ENCODE measurements at places on chromosomes 12 and 14.

GRCh38 chr12:79558924-79559469, 131.8 kb downstream of the PAWR start:
- DNase-seq = no peak

GRCh38 chr12:116880817-116881324, 370 bp downstream of the HRK start:
- DNase-seq = peak; percentile 25

DNA sequence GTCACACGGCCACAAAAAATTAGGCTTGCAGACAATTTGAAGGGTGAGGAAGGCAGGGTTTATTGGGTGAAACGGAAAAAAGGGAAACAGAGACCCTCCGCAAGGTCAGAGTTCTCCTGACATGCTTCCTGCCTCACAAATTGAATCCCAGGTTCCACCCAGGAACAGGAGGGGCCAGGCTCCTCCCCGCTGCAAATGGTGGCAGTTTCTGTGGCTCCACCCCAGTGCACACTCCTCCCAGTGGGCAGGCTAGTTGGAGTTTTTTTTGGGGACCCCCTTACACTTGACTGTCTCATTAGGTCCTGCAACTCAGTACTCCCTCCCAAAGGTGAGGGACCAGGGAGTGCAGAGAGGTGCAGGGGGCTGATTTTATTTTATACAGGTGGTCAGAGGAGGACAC, 39.4 kb upstream of the PPP1CC start:
- no peak for DNase-seq

GRCh38 chr14:78228702-78229327, 58.6 kb downstream of the NRXN3 start:
- no peak for DNase-seq

GRCh38 chr14:75295061-75295461, 16.4 kb downstream of the FOS start:
- DNase-seq = peak; percentile 57

DNA sequence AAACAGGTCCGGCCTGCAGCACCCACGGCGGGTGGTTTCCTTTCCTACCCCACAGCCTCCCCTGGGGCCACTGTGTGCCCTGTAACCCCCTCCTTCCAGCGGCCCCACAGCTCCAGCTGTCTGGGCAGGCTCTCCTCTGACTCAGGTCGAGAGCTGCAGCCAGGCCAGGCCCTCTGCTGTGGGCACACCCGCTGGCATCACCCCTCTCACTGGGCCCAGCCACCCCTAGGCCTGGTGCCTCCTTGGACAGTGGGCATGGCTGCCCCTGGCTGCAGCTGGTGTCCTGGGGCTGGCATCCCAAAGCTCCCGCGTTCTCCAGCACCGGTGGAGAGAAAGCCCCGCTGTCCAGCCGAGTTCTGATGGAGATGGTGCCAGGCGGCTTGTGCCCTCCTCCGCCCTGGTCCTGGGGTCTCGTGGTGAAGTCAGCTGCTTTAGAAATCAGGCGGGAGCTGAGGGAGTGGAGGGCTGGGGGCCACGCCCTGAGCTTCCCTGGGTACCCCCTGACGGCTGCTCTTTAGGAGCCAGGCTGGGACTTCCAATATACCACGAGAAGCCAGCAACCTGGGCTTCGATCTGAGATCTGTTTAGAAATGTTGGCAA, 114.9 kb downstream of the KIF26A start:
- DNase-seq = no peak

DNA sequence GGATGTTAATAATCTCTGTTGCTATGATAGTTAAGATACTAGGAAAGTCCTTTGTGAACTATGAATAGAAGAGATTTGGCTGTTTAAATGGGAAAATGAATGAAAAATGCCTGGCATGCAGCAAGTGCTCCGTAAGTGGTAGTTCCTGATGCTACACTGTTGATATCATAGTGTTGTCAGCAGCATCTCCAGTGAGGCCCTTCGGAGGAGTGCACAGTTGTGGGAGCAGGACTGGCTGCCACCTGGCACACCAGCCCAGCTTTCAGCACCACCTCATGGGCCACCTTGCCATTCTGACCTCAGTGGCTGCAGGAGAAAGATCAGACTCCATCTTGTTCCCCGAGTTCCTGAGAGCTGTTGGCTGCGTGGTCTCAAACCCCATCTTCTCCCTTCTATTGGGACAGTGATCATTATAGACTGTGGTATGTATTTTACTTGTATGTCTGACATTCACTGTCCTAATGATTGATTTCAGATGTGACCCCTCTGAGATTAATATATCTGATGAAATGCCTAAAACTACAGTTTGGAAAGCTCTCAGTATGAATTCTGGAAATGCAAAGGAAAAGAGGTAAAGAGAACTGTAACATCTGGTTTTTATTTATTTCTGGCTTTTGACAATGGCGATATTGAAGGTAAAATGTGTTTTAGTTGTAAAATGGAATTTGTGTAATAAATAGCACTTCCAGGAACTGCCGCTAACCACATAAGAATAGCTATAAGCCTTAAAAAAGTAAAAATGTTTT, 80.9 kb downstream of the SLC4A8 start:
- no peak for DNase-seq

GRCh38 chr12:106248312-106248845, 559 bp upstream of the CKAP4 start:
- DNase-seq = peak; percentile 67

GRCh38 chr14:94001501-94002396, 4.6 kb downstream of the CCDC197 start:
- DNase-seq = peak; percentile 37

- DNase-seq = no peak
These were observed 20.1 kb downstream of the TPCN1 start for GRCh38 chr12:113241191-113242025.

GRCh38 chr12:104055686-104056388, 5.8 kb upstream of the GLT8D2 start:
- peak; percentile 79 for DNase-seq

GRCh38 chr12:104003596-104003995, 37.9 kb downstream of the TDG start:
- DNase-seq = no peak

DNA sequence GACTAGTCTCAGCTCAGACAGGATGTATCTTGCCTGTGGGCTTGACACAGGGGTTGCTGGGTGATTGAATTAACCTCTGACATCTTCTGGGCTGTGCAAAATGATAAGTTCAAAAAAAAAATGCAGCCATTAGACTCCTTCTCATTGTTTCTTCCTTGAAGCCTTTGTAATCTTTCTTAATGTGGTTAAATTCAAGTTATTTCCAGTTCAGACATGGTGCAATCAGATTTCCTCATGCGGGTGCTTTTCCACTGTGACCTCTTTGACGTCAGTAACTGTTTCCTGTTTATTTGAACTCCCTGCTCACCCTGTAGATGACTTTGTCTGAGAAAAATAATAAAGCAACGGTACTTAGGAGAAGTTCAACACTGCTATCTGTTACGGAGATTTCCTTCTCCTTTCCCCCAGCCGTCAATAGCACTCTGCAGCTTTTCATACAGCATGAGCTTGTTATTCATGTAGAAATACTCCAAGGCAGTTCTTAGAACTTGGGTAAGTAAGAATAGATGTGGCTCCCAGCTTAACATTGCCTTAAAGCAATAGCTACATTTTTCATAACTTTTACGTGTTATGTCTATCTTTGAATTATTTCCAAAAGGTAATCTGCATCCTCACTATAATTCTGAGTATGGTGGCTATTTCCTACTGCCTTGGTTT, 155.5 kb downstream of the PRKCH start:
- DNase-seq = no peak

DNA sequence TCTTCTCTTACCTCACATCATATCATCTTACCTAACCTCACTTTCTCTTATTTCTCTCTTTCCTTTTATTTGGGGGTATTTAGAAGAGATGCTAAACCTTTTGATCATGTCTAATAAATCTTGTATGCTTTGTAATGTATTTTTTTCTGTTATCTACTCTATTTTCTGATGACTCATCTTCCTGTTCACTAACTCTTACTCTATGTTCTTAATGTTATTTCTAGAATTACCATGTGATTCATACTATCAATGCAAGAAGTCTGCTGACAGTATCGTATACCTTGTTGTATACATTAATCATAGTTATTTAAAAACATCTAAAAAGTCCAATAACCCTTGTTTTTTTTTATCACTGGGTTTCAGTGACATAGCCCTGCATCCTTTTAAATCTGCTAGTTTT, 62.3 kb downstream of the MGAT4C start:
- DNase-seq = no peak

DNA sequence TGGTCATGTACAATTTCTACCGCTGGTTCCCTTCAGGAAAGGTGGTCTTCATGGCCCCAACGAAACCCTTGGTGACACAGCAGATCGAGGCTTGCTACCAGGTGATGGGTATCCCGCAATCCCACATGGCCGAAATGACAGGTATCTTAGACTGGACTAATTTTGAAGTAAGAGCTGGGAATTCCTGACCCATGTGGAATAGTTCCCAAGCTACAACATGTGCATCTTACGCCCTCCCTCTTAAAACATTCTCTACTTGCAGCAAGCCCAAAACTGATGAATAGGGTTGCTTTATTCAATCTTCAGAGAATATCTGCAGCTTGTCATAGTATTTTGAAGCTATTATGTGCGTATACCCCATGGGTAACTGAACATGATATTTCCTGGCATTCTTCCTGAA, 669 bp downstream of the FANCM start:
- no peak for DNase-seq

DNA sequence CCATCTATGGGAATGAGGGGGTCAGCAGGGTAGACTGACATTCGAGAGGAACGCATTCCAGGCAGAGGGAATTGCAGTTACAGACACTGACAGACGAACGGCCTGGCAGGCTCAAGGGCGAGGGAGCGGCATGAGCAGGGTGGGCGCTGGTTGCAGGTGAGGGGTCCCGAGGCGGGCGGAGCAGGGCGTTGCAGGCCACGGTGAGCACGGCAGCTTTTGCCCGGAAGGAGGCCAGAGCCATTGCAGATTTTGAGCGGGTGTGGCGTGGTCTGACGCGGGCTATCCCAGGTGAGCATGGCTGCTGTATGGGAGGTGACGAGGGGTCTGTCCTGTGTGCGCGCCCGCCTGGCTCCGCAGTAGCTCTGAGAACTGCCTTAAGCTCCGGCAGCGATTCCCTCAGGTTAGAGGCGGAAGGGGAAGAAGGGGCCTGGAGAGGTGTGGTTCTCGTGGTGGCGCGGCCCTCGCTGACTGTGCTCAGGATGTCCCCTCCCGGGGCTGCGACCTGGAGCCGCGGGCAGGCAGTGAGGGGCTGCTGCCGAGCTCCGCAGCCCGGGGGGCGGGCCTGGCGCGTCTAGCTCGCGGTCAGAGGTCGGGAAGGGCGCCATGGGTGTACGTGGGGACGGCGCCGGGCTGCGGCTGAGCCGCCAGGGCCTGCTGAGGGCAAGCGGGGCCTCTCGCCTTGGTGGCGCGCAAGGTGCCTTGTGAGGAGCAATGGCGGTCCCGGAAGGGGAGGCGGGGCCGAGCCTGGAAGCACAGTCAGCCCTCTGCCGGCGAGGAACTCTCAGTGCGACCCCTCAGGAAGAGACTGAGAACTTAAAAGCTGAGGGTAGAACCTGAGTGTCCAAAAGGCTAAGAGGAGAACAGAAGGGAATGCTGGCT, 177.1 kb downstream of the CACNA1C start:
- no peak for DNase-seq

DNA sequence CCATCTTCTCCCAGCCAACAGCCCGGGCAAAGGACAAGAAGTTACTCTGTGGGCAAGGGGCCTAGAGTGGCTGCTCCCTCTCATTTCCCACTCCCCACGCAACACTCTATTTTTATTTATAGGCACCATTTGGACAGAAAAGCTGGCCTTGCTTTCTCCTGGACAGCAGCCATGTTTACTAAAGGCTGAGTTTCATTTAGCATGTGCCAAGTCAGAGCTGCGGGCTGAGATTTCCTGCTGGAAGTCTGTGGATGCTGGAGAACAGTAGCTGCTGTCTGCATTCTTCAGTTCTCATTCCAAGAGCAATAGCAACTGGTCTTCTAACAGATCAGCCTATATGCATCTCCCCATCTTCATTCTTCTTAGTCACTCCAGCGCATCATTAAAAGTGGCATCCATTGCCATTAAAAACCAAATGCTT, 8.3 kb downstream of the COL2A1 start:
- no peak for DNase-seq

DNA sequence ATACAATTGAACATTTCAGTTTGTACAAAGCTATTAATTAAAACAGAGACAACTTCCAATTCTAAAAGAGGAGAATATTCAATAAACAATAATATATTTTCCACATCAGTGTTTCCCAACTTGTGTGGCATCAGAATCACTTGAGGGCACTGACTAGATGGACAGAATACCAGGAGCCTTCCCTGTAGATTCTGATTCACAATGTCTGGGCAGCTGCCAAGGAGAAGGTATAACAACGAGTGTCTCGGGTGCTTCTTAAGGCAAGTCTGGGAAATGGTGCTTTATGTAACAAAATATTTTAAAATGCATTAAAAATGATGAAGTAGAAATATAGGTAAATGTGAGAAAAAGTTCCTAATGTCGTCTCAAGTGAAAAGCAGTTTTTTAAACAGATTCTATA, 26.2 kb downstream of the GALC start:
- no peak for DNase-seq

DNA sequence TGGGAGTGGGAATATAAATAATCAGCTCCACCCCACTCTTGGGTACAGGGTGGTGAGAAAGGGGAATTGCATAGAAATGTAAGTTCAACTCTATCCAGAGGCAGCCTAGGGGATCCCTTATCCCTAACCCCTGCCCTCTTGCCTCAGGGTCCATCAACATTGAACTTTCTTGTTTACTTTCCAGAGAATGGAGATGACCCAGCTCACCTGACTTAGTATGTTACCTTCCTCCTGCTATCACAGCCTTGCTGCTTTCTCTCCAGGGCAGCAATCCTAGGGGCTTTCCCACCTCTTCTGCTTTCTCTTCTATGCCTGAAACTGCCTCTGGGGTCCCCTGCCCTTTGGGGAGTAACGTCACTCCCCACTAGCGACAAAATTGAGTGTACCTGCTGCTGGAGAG, 2.7 kb downstream of the LRP1 start:
- DNase-seq = no peak

GRCh38 chr12:97559267-97559666, 96.7 kb downstream of the RMST start:
- DNase-seq = no peak

DNA sequence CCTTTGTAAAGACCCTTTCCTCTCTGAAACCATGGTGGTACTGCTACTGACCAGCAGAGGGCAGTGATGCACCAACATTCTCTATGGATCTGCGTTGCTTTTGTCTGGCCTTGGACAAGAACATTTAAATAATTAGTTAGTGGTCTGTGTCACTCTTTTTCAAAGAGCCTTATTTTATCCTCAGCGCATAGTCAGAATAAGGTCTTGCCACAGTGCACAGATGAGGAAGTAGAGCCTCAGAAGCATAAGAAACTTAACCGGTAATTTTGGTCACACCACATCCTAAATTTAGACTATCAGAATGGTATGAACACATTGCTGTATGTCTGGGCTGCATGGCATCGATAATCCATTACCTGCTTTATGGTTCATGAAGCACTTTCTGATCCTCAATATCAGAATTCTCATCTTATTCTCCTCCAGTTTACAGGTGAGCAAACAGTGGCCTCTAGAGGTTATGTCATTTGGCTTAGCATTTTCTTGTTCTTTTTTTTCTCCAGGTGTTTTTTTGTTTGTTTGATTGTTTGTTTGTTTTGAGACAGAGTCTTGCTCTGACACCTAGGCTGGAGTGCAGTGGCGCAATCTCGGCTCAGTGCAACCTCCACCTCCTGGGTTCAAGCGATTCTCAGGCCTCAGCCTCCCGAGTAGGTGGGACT, 23.7 kb upstream of the IFT81 start:
- peak; percentile 45 for DNase-seq
